Umbilical cord (tissue), 2 donors: ENCODE measurements at places on chromosomes 11 and 22. TPM values are rescaled to one million over a fixed set of nuclear protein-coding genes. Genes with fewer than 3 reads are reported as not detected.

- DNase-seq, result no peak
These were observed 2.8 kb downstream of the SPON1 start for GRCh38 chr11:13965337-13965736.

DNA sequence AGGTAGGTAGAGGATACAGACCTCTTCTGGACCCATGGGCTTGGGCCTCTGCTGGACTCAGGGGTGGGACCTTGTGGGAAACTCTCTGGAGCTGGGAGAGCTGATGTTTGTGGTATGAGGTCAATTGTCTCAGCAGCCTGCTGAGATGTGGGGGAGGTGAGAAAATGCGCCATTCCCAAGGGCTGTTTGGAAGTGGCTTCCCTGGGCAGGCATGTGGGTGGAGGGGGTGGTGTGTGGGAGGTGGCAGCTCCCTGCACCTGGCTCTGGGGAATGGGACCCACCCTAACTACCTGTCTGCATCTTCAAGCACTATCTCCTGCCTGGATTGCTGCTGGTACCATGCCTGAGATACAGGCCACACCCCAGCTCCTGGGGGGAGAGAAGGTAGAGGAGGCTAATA, 97.4 kb upstream of the THY1 start:
- no peak for DNase-seq

- no peak for DNase-seq
These were observed 1054.3 kb upstream of the TENM4 start for GRCh38 chr11:80495116-80495515.

- DNase-seq, result peak; percentile 45
These were observed 679.9 kb upstream of the CCDC179 start for GRCh38 chr11:23540101-23540561.

DNA sequence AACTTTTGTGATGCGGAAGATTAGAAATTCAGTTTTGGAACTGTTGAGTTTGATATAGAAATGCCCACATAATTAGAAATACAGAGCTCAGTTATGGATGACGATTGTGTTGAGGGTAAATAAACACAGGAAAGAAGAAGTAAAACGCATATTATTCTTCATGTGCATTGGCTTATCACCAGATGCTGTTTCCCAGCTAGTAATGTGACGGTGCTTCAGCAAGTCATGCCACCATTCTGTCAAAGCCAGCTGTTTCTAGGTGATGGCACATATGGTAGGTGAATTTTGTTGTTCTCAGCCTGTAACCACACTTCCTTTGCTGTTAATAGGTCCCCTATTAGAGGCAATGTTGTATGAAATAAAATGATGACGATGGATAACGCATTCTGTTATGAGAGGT, 68.9 kb downstream of the C11orf65 start:
- no peak for DNase-seq

DNA sequence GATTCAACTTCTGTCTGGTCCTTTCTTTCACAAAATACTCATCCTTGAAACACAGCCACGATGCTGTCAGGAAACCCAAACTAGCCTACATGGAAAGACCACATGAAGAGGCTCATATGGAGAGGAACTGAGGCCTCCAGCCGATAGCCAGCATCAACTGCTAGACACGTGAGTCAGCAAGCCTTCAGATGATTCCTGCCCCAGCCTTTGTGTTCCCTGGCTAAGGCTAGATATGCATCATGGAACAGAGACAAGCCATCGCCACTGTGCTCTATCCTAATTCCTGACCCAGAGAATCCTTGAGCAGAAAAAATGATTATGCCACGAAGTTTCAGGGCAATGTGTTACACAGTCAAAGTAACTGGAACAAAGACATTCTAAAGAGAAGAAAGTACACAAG, 75.5 kb downstream of the ENTHD1 start:
- peak; percentile 1 for DNase-seq

DNA sequence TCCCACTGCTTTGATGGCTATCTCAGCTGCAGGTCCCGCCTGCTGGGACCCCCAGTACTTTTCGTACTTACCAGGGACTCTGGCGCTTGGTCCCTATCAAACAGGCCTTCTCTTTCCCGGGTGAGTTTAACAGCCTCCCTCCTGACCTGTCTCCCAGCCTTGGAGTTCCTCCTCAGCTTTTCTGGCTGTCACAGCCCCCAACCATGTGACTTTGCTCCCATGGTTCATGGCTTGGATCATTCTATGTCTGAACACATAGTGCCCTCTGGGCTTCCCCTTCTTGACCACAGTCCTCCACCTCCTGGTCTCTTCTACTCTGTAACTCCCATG, 56.9 kb downstream of the PARVA start:
- DNase-seq, result no peak

DNA sequence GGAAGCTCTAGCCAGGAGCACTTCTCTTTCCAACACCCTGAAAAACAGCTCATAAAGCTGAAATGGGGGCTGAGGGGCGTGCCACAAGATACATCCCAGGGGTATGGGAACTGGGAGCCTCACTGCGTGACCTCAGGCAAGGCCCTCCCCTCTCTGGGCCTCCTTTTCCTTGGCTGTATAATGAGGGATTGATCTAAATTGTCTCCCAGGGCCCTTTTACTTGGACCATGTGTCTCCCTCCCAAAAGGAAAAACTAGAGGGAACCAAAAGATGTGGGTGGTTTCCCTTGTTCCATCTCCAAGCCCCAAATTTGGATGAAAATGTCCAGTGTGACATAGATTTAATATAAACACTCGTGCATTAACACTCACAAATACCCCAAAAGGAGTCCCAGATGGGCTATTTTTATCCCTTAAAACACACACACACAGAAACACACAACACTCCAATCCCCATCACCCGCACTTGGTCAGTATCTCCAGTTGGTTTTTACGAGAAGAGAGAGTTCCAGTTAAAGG, 25.9 kb upstream of the SMTN start:
- DNase-seq, result no peak

DNA sequence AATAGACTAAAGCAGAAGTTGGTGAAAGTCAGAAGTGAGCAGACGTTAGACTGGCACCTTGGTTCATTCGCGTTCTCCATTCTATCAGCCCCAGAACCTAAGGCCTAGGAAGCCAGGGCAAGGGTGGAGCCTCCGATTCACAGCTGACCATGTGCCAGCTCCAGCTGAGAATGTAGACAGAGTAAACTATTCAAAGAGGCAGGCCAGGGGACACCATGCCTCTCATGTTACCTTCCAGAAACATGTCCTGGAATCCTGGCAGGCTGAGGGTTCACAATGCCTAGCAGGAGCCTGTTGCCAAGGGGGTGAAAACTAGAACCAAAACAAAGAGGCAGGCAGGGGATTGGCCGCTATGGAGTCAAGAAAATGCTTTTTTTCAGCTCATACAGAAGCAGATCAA, 224.4 kb upstream of the POU2AF2 start:
- DNase-seq, result no peak

GRCh38 chr22:39316440-39317083, 2.9 kb downstream of the RPL3 start:
- DNase-seq, result peak; percentile 87

GRCh38 chr11:95485115-95485900, 254.3 kb upstream of the SESN3 start:
- no peak for DNase-seq

DNA sequence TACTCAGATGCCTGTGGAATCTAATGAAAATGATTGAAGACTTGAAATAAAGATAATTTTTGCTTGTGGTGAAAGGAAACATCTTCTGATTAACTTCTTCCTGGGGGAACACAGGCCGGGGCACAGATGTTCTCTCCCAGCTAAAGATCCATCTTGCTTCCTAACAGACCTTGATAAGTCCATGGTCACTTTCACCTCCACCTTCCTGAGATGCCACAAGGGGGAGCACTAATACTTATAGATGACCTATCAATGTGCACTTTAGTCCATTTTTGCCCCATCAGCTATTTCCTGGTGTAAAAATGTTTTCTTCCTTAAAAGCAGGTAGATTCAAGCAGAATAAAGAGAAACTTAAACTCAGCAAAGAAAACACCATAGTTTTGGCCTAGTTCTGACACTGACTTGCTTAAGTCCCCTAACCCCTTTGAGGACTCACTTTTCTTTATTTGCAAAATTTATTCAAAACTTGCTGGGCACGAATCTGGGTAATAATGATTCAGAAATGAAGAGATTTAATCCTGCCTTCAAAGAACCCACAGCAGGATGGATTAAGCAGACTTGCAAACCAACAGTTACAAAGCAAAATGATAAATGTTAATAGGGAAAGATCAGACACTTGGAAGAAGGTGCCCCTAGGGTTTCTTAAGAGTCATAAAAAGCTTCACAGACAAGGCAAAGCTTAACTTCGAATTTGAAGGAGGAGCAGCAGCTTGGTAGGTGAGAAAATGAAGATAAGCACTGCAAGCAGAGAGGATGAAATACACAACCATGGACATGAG, 158.7 kb downstream of the RAB38 start:
- peak; percentile 89 for DNase-seq

DNA sequence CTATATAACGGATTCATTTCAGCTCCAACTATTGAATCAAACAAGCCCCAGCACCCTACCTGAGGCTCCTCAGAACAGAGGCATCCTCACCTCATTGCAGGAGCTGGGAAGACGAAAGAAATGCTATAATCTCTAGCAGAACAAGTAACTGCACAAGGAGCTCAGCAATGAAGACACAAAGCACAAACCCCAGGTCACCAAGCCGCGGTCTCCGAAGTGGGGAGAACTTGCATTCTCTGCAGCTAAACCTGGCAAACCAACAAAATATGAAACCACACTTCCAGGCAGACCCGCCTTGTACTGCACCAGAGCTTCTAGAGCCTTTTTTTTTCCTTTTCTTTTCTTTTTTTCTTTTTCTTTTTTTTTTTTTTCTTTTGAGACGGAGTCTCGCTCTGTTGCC, 21.8 kb upstream of the CD5 start:
- DNase-seq, result no peak

DNA sequence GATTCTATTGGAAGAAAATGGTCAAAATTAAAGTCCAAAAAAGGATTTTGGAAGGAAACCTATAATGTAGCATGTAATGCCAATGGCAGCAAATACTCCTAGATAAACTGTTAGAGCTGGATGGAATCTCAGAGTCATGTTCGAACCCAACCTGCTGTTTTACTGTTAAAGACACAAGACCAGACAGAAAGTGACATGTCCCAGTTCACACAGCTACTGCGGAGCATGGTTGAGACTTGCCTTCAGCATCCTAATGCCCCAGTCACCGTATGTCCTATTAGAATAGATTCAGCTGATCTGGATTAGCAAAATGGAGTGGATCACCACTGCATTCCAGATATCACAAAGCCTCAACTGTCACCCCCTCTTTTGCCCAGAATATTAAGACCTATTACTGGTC, 14.9 kb downstream of the PISD start:
- no peak for DNase-seq

DNA sequence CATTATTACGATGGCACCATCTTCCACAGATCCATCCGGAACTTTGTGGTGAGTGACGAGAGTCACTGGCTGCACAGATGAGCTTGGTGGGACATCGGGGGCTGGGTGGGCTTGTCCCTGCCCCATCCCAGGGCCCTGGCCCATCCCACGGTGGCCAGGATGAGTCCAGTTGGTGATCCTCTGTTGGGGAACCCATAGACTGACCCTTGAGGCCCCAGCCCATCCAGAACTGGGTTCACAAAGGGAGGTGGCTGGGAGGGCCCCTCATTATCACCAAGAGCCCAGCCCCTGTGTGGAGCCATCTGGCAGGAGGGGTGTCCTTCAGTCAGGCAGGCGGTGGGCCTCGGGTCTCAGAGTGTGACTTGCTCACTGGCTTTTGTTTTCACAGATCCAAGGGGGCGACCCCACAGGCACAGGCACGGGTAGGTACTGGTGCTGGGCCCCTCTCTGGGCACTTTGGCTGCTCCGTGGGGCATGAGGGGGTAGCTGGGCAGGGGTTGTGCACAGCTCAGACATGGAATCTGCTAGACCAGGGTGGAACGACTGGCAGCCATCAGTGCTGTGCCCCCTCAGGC, 22.0 kb downstream of the PPIL2 start:
- no peak for DNase-seq

The NXPE1 gene
- total RNA-seq, result 2.2 TPM

The CFAP300 gene
- 21.7 TPM for total RNA-seq

The OR2AG1 gene
- total RNA-seq, result 4.6 TPM

The CCDC87 gene
- total RNA-seq, result 0.24 TPM

The LMO1 gene
- 2.6 TPM for total RNA-seq

The SPCS2 gene
- total RNA-seq, result 15.9 TPM
